Fibroblast of the conjunctiva (primary cell): ENCODE measurements at places on chromosomes 16 and 17.
A peak's percentile ranks its signal among the peaks of the same experiment; 100 is the strongest.

DNA sequence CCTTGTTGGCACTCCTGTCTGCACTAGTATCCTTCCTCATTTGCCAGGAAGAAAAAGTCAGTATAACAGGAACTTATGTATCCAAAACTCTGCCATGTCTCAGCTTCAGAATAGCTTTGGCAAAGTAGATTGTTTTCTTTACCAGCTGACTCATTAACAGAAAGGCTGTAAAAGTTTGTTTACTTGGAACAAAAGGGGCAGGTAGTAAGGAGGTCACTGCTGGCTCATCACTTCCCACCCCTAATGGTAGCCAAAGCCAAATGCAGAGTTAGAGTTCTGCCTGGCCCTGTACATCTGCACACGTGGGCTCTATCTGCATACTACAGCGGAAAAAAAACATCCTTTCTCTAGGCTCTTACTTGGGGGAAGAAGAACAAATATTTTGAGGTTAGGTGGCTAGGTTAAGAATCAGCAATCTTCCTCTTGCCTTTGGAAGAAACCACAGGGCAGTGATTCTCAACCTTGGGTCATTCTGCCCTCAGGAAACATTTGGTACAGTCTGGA is 90.9 kb upstream of the BCAR1 start:
- DNase-seq, result peak; percentile 8

GRCh38 chr16:81647527-81647926 is 131.6 kb upstream of the PLCG2 start:
- no peak for DNase-seq

DNA sequence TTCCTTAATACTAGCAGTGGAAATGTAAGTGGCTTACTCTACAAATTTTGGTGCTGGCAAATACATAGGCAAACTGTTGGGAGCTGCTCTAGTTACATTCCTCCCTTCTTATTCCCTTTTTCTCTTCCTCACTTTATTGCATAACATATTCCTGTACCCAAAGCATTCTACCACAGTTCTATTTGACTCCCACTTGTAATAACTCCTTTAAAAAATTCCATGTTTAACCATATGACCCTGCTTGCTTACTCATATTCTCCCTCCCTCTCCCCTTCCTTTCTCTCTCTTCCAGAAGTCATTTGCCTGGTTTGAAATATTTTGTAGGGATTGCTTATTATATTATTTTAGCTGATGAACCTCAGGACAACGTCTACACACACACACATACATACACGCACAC is 22.7 kb downstream of the NQO1 start:
- DNase-seq, result no peak

GRCh38 chr17:68289936-68290267 is 1.0 kb downstream of the SLC16A6 start:
- no peak for DNase-seq

GRCh38 chr17:71494062-71494855 is 626.6 kb upstream of the SOX9 start:
- no peak for DNase-seq
